Stimulated activated CD8-positive, alpha-beta memory T cell treated with anti-CD3 and anti-CD28 coated beads, Interleukin-7, amount 100 ng/mL, for 24 hours (primary cell): ENCODE measurements at places on chromosomes 6 and 20.

- no peak for DNase-seq
These were observed 334.9 kb upstream of the ID4 start for GRCh38 chr6:19502301-19502700.

- DNase-seq: no peak
These were observed 175.3 kb upstream of the KCNG1 start for GRCh38 chr20:51198238-51198637.

- no peak for DNase-seq
These were observed 166.5 kb upstream of the SNX9 start for GRCh38 chr6:157656437-157656997.

GRCh38 chr6:25173246-25173645, 105.9 kb upstream of the CARMIL1 start:
- no peak for DNase-seq

- no peak for DNase-seq
These were observed 190.4 kb downstream of the CDKAL1 start for GRCh38 chr6:20724443-20725190.
